Panc1 (cell line): ENCODE measurements at places on chromosomes 6 and 20. TPM values are rescaled to one million over a fixed set of nuclear protein-coding genes. Genes with fewer than 3 reads are reported as not detected.

The LZTS3 gene
- 5.2 TPM for total RNA-seq

The PREX1 gene
- 20.0 TPM for total RNA-seq

GRCh38 chr6:26309731-26310142 is 55.3 kb upstream of the BTN3A2 start:
- no peaks in the 10 kb centered on the region for H3K27me3 ChIP-seq
- no peak overlapping the region for H3K4me3 ChIP-seq

DNA sequence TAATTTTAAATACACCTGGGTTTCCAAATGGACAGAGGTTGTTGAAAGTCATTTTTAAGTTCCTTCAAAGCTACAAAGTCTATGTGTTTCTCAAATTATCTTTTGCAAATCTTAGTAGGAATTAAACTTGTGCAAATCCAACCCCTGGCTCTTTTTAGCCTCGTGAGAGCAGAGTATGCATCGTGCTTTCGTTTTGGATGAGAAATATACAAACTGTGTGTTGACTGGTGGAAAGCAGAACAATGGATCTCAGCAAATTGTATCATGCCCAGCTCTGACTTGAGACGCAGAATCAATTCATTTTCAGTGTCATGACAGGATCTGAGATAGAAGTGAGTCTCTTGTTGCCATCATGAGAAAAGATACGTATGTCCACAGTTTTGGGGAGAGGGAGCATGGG is 542.4 kb upstream of the FLRT3 start:
- DNase-seq = no peak
- H3K4me1 ChIP-seq = no peaks in the 10 kb centered on the region; the same call in 1 of the 2 replicates
- no peak overlapping the region for H3K4me3 ChIP-seq

DNA sequence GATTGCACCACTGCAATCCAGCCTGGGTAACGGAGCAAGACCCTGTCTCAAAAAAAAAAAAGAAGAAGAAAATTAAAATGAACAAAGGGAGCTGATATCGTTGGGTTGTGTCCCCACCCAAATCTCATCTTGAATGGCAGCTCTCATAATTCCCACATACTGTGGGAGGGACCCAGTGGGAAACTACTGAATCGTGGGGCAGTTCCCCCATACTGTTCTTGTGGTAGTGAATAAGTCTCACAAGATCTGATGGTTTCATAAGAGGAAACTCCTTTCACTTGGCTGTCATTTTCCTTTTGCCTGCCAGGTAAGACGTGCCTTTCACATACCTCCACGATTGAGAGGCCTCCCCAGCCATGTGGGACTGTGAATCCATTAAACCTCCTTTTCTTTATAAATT is 149.4 kb downstream of the PREX1 start:
- H3K36me3 ChIP-seq = no peaks in the 10 kb centered on the region
- H3K27me3 ChIP-seq = no peaks in the 10 kb centered on the region
- no peak for DNase-seq
- H3K4me3 ChIP-seq = no peak overlapping the region
- H3K4me1 ChIP-seq = no peaks in the 10 kb centered on the region
